ENCODE measurements at places on chromosomes 3 and 15.

DNA sequence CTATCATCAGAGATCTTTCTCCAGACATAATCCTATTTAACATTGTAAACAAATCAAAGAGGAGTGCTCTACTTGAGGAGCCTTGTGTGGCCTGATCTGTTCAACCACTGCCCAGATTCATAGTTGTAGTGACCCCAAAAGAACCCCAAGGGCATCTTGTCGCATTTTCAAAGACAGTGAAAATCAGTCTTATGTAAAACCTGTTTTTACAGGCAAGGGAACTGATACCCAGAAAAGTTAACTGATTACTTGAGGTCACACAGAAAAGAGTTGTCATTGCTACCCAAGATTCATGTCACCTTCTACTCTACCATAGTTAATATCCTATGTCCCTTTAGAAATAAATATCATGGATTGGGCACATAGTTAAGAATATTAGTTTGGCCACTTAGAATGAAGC lies 40.5 kb upstream of the ARPP21 start:
- DNase-seq, result no peak

DNA sequence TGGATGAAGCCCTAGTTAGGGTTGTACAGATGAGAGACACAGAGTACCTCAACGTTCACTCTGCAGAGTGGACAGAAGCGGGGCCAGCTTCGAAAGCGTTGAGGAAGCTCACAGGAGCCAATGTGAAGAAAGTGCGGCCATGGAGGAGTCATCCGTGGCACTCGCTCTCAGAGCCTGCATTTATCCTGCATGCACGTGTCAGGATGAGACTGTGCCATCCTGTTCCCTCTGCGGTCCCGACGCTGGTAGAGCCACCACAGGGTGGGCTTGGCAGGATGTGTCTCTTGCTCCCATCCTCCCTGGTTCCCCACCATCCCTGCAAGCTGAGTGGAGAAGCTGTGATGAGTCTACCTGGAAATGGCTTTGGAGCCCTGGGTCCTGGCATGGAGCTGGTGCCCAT lies 39.3 kb downstream of the KLHL25 start:
- DNase-seq, result no peak

- no peak for DNase-seq
Measured at GRCh38 chr15:96322536-96323318, 7.8 kb upstream of the NR2F2 start.

DNA sequence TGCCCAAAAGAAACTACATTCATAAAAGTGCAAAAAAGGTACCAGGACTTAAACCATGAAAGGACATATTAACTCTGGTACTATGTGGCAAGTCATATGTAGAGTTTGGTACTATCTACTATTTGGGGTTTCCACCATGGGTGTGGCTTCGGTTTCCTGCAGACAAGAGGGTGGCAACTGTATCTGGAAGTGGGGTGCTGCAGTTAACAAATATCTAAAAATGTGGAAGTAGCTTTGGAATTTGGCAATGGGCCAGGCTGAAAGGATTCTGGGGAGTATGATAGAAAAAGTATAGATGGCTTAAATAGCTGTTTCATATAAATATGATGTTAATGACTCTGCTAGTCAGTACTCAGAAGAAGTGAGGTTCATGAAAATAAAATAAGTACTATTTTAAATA lies 44.0 kb downstream of the PLSCR2 start:
- no peak for DNase-seq

DNA sequence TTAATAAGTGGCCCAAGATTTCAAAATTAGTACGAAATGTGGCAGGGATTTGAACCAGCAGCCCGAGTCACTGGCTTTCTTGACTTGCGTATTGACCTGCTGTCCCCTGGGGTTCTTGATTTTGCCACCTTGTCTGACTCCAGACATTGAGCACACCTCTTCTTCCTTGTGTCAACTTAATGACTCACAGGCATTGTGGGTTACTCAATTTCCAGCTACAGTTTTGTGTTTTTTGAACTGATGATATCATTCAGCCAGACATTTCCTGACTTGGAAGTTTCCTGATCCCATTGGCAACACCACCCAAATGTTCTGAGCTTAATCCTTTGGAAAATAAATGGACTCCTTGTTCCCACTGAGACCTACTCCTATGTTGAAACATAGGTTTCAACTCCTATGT lies 64.2 kb downstream of the MOBP start:
- DNase-seq, result no peak

DNA sequence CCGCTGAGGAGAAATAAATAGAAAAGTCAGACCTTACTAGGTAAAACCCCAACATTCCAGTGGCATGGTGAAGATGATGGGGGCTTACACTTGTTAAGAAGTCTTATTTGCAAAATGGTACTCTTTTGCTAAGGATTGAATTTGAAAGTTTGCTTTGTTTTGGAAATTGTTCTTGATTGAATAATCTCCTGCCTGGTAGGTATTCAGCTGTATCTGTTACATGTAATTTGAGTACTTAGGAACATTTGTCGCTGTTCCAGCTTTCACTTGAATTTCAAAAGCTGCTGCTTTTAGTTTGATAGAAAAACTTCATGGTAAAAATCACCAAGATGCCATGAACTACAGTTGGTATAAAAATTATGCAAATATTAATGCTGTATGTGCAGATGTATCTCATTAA lies 44.6 kb downstream of the TFG start:
- no peak for DNase-seq

DNA sequence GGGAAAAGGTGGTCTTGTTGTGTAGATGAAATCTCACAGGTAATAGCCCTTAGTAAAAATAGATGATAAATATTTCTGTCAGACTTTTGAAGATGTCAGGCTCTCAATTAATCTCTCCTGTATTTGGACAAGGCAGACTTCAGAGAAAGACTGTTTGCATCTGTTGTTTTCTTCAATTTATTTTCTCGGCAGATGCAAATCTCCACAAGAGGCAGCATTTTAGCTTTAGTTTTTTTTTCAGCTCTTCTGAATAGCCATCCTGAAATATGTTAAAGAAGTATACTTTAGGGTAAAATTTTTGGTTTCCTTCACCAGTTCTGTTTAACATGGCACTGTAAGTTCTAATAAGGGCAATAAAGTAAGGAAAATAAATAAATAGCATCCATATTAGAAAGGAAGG lies 685.1 kb downstream of the SI start:
- DNase-seq, result no peak

DNA sequence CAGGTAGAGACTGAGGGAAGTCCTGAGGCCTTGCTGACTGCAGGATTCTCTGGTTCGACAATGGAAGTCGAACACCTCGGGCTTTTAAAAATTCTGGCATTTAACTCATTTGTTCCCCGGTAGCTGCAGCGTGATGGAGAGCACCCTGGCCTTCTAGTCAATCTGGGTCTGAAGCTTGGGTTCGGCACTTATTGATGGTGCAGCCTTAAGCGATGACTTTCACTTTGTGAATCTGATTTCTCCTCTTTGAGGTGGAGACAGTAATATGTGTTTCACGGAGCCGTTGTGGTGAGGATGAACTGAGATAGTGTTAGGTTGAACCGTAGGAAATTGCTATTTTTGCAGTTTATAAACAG lies 621 bp upstream of the PARP6 start:
- no peak for DNase-seq

DNA sequence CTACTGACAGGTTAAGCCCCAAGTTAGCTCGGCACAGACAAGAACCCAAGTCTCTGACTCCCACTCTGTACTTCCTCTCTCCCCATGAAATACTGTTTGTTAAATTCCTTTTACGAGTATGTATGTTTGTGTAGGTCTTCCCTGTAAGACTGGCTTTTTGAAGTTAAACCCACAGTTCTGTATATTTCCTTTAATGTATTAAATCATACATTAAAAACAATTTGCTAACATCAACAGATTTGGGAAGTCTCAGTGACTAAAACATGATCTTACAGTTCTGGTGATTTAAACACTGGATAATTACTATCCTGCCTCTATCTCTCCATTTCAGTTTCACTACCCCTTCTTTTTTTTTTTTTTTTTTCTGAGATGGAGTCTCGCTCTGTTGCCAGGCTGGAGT lies 4.4 kb downstream of the CMTM6 start:
- DNase-seq, result no peak

DNA sequence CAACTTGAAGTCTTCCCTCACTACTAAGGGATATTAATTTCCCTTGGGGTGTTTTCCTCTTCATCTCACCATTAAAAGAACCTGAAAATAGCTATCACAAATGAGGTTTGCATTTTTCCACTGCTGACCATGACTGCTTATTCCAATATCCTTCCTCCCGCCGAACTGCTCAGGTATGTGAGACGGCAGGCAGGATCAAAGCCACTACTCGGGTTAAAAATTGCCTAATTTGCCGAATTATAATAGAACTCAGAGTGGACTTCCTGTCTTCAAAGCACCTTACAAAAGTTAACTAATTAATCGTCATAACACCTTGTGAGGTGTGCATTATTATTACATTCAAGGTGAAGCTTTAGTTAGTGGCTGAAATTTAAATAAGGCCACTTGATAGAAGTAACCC lies 655.2 kb upstream of the ADAMTS9 start:
- DNase-seq, result no peak

GRCh38 chr3:172317984-172318383 lies 130.3 kb downstream of the GHSR start:
- DNase-seq, result no peak

- DNase-seq, result no peak
Measured at GRCh38 chr3:46214751-46215352, 6.7 kb upstream of the CCR1 start.

GRCh38 chr3:13887495-13888300 lies 7.8 kb upstream of the WNT7A start:
- no peak for DNase-seq

- no peak for DNase-seq
Measured at GRCh38 chr3:176941689-176942088, 255.6 kb downstream of the TBL1XR1 start.

DNA sequence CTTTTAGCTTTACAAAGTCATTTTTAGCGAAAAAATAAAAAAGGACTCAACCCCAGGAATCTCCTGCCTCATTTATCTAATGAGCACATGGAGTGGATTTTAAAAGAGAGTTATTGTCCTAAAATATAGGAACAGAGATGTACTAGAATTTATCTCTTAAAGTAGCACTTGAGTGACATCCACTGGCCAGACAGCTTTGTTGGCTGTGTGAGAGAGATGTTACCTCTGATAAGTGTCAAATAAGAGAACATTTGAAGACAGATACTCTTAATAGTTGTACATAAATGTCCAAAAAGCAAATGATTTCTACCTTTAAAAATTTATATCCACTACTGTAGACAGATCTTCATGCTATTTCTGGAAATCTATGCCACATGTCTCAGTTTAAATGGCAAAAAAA lies 12.3 kb upstream of the MFSD1 start:
- DNase-seq, result no peak

DNA sequence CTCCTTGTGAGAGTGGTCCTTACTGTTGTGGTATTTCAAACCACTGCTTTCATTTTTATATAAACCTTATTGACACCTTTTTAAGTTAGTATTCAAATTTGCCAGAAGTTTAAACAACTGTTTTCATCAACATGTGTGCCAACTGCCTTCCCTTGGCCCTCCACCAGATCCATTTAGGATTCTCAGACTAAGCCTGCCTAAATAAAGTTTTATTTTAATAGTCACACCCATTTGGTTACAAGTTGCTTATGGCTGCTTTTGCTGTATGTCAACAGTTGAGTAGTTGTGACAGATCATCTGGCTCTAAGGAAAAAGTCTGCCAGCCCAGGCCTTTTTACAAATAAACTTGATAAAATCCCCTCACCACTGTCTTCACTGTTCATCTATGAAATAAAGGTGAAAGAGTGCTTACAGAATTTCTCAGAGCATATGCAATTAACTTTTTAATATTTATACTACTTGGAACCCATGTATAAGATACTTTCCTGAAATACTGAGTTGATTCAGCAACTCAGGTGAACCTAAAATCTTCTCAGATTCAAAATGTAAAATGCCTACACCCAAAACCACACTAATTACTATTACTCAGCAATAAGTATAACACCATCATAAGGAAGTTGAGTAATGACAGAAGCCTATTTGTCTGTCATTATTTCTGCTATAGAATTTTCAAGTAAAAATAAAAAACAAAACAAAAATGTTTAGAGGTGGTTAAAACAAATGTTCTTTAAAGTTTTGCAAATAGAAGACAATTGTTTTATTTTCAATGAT lies 35.1 kb downstream of the PEAK1 start:
- DNase-seq, result no peak

DNA sequence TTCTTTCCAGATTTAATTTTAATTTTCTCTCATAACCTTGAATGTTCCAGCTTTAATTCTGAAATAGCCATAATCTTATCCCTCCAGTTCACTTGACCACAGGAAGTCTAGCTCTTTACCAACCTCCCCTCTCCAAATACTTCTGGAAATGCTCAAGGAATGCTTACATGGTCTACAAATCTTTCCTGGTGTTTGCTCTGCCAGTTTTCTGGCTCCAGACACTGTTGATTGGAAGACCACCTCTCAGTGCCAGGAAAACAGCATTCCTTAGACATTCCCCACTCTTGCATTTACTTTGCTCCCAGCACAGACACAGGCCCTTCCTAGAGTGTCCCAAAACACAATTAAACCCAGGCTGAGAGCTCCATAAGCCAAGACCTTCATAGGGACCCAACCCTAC lies 98.6 kb downstream of the MESD start:
- DNase-seq, result no peak

DNA sequence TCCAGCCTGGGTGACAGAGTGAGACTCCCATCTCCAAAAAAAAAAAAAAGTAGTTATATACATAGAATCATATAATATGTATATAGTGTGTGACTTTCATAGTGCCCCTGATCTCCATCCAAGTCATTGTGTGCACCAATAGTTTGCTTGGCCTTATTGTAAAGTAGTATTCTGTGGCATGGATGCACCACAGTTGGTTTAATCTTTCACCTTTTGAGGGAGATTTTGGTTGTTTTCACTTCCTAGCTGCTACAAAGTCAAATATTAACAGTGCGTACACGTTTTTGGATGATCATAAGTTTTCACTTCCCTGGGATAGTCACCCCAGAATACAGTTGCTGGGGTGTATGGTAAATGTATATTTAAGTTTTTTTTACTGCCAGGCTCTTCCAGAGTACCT lies 162.8 kb downstream of the PTPRG start:
- DNase-seq, result no peak

DNA sequence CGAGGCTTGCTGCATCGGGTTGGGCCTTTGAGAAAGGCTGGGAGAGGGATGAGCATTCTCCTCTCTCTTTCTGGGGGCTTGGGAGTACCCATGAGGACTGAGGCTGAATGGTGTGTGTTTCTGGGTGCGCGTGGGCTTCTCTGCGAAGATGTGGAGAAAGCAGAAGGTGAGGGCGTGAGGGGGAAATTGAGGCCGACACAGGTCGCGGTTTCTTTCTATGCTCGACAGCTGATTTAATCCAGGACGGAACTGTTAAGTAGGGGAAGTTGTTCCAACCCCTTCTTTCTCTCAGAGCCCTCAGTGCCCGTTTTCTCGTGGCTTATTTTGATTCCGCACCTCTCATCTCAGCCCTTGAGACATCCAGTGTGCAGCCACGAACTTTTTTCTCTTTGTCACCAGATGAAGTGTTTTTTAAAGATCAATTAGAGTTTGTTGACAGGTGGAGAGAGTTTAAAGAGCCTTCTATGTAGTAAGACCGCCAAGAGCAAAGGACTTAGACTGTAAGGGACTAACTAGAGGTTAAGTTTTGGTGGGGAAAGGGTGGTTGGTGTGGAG lies 711 bp downstream of the STARD9 start:
- no peak for DNase-seq
